Memory B cell (primary cell): ENCODE measurements at places on chromosomes 4 and X.

GRCh38 chr4:39046249-39046648, 14.0 kb upstream of the TMEM156 start:
- no peak for DNase-seq

- DNase-seq = no peak
These were observed 212.4 kb upstream of the GPC4 start for GRCh38 chrX:133627673-133628072.

DNA sequence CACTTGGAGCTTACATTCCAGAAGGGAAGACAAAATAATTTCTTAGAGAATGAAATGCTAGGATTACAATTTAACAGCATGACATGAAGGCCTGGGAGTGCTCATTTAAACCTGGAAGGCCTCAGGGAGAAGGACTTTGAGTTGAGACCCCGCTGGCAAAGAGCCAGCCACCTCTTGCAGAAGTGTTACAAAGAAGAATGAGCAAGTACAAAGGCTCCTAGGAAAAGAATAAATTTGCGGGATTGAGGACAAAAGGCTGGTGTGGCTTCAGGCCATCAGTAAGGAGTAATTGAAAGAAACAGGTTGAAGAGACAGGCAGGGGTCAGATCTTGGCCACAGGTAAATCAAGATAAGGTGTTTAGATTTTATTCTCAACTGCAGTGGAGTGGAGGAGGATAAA, 3.1 kb upstream of the ELOVL6 start:
- no peak for DNase-seq

DNA sequence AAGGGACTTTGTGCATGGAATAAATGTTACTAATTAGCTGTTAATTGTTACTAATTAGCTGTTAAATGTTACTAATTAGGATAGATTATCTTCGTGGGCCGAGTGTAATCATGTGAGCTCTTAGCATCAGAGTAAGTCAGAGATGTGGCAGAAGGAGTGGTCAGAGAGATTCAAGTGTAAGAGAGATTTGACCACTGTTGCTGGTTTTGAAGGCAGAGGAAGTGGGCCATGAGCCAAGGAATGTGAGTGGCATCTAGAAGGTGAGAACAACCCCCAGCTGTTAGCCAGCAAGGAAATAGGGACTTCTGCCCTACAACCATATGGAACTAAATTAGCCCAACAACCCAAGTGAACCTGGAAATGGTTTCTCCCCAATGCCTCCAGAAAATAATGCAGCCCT, 28.2 kb downstream of the ODAPH start:
- DNase-seq = no peak

- no peak for DNase-seq
These were observed 89.5 kb downstream of the AASDH start for GRCh38 chr4:56297776-56298175.

DNA sequence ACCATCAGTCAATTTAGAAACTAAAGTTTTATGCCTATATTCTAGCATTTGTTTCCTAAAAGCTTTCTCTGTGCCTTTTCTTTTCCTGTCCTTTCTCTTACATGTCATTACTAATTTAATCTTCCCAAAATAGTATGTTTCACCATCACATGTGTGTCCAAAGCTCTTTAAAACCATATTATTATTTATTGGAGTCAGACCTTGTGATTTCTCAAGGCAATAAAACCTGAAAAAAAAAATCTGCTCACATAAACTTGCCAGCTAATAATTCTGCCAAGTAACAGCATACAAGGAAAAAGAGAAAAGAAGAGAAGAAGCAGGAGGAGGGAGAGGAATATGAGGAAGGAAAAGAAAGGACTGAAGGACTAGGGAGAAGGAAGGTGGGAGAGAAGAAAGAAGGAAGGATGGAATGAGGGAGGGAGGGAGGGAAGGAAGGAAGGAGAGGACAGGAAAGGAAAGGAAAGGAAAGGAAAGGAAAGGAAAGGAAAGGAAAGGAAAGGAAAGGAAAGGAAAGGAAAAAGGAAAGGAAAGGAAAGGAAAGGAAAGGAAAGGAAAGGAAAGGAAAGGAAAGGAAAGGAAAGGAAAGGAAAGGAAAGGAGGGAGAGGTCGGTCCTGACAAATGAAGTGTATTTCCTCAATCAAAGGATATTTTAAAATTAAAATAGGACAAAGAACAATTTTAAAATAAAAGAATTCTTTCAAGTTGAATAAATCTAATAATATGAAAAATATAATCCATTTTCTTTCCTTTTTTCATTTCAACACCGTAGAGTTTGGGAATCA, 57.4 kb downstream of the ANTXR2 start:
- DNase-seq = no peak

- DNase-seq = no peak
These were observed 294.7 kb downstream of the NAF1 start for GRCh38 chr4:162871990-162872389.

GRCh38 chrX:66920296-66920695, 281.4 kb upstream of the EDA2R start:
- no peak for DNase-seq

GRCh38 chr4:77201343-77201742, 44.3 kb downstream of the CCNG2 start:
- DNase-seq = no peak

- no peak for DNase-seq
These were observed 654 bp upstream of the STS start for GRCh38 chrX:7146703-7147412.

- DNase-seq = no peak
These were observed 1338.0 kb downstream of the FSTL5 start for GRCh38 chr4:160825644-160826338.

DNA sequence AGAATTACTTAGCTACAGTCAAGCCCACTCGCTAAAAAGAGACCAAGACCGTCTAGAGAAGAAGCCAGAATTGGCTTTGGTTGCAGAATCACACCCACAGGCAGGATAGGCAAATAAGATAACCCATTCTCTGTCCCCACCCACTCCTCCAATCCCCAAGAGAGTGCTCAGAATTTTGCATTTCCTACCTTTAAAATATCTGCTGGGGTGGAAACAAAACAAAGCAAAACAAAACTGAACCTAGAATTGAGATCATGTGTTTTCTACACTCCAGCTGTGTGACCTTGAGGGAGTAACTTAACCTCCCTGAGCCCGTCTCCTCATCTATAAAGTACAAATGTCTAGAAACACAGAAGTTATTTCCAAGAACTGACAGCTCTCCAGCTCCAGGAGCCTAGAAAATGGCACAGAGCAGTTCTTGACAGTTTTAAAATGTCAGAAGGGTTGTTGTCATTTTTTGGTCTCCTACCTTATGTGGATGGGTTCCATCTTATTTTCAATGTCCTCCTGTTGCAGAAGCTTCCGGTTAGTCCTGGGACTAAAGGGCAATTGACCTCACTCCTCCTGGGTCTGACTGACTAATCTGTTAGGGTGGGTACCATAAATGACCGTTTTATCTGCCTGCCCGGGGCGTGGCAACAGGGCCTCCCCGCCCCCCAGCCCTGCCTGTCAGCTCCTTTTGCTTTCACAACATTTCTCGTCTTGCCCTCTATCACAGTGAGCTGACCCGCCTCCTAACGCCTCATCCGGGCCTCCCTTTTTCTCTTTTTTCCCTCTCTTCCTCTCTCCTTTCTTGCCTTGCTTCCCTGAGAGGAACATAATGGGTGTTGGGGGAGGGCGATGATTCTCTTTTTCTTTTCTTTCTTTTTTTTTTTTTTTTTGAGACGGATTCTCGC, 114.0 kb downstream of the RBM47 start:
- DNase-seq = peak; percentile 81

DNA sequence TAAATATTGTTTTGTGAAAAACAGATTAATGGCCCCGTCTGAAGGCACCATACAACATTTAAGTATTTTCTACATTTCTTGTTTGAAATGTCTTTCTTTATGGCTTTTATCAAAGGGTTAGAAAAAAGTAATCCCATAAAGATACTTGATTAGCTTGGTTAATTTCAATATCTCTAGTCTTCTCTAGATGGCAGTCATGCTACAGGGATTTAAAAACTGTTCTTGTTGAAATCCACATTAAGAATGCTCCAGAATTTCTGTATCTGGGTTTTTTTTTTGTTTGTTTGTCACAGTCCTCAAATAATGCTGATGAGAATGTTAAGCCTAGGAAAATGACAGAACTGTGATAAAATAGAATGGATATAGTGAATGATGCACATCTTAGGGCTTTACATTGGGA, 109.0 kb upstream of the AADAT start:
- DNase-seq = no peak

GRCh38 chr4:144599621-144600020, 46.3 kb upstream of the HHIP start:
- no peak for DNase-seq

GRCh38 chr4:111761531-111761930, 383.7 kb upstream of the FAM241A start:
- no peak for DNase-seq

- DNase-seq = no peak
These were observed 114.7 kb upstream of the INTU start for GRCh38 chr4:127518046-127518445.

DNA sequence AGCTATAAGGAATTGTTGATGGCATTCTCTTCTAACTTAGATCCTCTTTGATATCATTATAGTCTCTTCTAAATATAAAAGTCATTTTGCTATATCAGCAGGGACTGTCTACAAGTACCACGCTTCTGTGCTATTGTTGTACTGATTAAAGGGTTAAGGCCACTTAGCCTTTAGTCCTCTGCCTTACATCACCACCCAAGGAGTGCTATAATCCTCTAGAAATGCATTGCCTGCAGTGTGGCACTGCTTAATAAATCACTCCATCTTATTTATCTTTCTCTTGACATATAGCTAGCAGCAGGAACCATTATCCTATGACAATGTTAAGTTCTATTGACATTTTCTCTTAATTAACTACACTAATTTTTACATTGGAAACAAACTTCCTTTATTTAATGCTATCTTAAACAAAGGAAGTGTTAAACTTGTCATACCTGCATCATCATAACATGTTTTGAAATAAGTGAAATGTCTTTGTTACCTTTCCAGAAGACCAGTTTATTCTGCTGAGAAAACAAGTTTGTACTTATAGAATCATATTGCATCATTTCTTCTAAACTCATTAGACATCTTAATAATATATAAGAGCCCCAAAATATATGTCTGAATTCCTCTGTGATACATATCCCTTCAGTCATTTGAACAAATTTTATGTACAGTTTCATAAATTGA, 360.9 kb upstream of the ATOH1 start:
- DNase-seq = no peak

DNA sequence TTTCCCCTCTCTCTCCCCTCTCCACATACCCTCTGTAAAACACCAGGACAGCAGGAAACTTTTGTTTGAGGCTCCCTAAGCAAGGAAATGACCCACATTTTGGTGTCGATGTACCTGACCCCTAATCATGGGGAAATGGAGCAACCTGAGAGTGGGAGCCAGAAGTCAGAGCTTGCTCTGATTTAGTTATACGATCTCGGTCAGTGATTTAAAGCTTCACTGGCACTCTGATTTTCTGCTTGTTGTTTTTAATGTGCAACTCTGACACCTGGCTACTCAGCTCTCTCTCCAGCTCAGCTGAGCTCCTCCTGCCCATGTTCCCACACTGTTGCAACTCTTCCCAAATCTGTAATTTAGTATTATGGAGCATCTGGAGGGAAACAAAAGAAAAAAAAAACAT, 408.6 kb downstream of the ADAM29 start:
- no peak for DNase-seq

DNA sequence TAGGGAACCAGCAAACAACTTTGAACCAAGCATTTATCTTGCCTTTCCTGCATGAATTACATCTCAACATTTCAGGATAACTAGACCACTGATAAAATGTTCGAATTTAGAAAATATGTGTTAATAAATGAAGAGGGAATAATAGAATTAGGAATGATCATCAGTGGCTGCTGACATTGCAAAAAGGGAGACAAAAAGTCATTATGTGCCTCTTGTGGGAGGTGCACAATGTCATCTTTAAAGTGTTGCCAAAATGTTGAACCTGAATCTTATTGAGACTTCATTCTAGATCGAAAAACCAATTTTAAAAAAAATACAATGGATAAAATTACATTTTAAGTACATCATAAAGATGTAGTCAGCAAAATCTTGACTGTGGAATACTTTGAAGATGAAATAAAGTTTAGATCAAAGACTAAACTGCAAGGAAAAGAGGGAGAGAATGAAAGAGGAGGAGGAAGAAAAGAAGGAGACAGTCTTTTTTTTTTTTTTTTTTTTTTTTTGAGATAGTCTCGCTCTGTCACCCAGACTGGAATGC, 299.3 kb downstream of the FBXW7 start:
- DNase-seq = no peak

GRCh38 chrX:41095908-41096307, 10.7 kb downstream of the USP9X start:
- no peak for DNase-seq

DNA sequence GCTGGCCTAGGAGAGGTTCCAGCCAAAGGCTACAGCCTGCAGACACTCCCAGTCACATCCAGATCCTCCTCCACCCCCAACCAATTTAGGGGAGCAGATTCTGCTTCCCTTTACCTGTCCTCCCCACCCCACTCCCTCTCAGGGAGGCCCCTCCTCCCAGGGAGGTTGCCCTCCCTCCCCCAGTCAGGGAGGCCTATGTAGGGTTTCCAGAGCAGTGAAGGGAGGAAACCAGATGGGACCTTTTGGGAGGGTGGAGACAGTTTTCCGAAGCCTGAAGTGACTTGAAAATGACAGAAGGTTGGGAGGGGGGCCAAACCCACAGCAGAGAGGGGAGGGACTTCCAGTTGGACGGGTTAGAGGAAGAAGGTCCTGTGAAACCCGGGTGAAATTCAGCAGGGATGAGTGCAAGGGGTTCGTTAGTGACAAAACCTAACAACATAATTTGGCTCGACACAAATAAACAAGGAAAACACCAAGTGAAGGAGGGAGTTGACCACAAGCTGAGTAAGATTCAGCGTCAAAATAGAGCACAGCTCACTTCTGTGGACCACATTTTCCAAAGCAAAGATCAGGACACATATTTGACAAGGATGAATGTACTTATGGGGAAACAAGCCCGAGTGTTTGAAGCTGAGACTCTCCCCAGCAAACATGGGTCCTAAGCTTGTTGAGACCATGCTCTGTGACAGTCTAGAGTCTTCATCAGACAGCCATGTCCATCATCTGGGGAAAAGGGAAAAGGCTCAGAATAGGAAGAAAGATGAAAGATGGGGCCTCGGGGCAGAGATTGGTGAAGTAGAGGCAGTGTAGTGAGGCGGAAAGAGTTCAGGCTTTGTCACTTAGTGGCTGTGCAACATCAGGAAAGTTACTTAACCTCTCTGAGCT, 46.4 kb downstream of the PRPS1 start:
- DNase-seq = no peak
